ENCODE measurements at places on chromosomes 12 and 14.
A peak's percentile ranks its signal among the peaks of the same experiment; 100 is the strongest.

DNA sequence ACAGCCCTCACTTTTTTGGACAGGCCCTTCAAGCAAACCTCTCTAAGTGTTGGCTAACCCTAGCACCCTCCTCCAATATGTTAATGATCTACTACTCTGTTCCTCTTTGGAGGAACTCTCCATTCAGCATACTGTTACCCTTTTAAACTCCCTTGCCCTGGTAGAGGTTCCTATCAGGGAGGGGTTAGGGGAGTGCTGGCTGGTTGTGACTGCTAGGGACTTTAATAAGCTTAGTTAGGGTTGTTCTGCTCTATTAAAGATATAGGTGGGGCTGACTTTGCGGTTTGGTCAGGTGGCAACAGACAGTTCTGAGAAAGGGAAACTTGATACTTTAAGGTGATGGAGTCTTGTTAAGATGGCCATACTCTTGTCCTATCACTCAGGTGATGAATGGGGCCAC is 301.5 kb upstream of the FBXO33 start:
- H3K4me3 ChIP-seq: no peak overlapping the region
- H3K27ac ChIP-seq: no peak overlapping the region
- no peaks in the 10 kb centered on the region for H3K4me1 ChIP-seq

DNA sequence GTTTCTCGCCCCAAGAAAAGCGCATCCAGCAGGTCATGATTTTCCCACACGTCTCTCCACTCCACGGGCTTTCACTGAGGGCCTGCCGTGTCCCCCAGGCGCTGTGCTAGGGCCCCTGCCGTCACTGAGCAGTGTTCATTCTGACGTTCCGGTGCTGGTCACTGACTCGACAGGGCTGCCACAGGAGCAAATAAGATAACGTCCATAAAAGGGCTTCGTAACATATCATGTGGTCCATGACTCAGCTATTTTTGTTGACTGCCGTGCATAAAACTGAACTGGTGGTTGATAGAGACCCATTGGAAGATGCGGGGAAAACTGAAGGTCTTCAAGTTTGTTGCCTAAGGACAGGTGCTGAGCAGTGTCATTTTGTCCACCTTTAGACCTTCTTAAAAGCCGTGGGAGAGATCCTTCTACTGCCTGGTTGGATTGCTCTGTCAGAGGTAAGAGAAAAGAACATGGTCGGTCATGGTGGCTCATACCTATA is 46.3 kb downstream of the ADGRD1 start:
- H3K27me3 ChIP-seq: no peaks in the 10 kb centered on the region
- H3K36me3 ChIP-seq: no peaks in the 10 kb centered on the region
- H3K4me1 ChIP-seq: no peaks in the 10 kb centered on the region
- H3K4me3 ChIP-seq: no peak overlapping the region

GRCh38 chr12:53738406-53739213 is 11.4 kb upstream of the CALCOCO1 start:
- no peaks in the 10 kb centered on the region for H3K4me1 ChIP-seq
- H3K4me3 ChIP-seq: no peak overlapping the region
- no peaks in the 10 kb centered on the region for H3K36me3 ChIP-seq
- H3K27ac ChIP-seq: no peak overlapping the region
- DNase-seq: no peak
- no peaks in the 10 kb centered on the region for H3K27me3 ChIP-seq

GRCh38 chr14:76810953-76811400 is 1.7 kb downstream of the ANGEL1 start:
- no peaks in the 10 kb centered on the region for H3K4me1 ChIP-seq
- DNase-seq: no peak
- H3K4me3 ChIP-seq: peak overlapping the region; percentile 9
- no peaks in the 10 kb centered on the region for H3K27me3 ChIP-seq

- no peak overlapping the region for H3K4me3 ChIP-seq
- H3K27me3 ChIP-seq: no peaks in the 10 kb centered on the region
- no peak for DNase-seq
Observed at GRCh38 chr12:88556213-88556774, 24.0 kb downstream of the KITLG start.

DNA sequence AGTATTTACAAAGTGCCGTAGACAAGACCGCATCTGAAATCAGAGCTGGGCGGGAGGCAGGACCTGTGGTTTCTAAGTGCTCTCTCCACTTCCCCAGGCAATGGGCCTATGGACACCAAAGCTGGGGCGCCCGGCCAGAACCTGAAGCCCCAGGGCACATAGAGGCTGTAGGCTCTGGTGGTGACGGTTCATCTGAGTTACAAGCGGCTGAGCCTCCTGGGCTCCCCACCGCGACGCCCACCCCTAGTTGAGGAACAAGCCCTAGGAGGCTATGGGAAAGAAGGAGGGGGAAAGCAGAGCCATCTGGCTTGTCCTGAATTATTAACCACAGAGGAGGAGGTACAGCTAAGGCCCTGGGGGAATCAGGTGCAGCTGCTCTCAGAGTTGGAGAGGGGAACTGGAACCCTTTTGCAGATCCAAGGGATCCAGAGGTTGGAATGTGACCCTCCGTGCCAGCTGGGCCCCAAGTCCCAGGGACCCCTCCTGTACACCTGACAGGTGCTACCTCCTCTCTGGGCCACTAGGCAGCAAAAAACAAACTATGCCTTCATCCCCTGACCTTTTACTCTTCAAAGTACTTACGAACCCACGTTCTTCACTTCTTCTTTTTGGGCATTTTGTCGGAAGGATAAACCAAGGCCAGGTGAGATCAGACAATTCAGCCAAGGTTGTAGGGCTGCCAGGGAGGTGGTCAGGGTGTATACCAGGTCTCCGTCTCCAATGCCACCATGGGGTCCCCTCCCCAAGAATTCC is 77.2 kb downstream of the ARL6IP4 start:
- no peak overlapping the region for H3K27ac ChIP-seq
- H3K27me3 ChIP-seq: no peaks in the 10 kb centered on the region
- H3K4me1 ChIP-seq: peaks cover 3% of the 10 kb centered on the region
- peak; percentile 55 for DNase-seq
- H3K4me3 ChIP-seq: no peak overlapping the region
- H3K36me3 ChIP-seq: no peaks in the 10 kb centered on the region

DNA sequence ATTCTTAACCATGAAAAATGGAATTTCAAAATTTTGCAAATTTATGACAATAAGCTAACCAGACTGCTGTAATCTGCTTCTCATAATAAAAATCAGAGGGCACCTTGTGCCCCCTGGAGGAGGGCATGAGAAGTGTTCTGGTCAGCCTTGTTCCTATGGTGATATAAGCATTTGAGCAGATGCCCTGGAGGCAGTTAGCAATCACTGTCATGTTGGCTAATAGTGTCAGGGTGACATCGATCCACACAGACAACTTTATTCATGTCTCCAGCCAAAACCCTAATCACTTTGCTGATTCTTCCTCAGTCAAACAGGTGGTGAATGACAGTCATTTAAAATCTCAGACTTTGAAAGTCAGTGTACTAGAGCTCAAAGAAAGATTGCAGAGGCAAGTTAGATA is 943.0 kb downstream of the GALC start:
- no peak overlapping the region for H3K27ac ChIP-seq
- no peak for DNase-seq
- H3K4me3 ChIP-seq: no peak overlapping the region
- no peaks in the 10 kb centered on the region for H3K36me3 ChIP-seq

- no peak overlapping the region for H3K27ac ChIP-seq
- no peak for DNase-seq
- H3K4me3 ChIP-seq: no peak overlapping the region
Observed at GRCh38 chr14:105192866-105193731, 12.0 kb upstream of the NUDT14 start.

DNA sequence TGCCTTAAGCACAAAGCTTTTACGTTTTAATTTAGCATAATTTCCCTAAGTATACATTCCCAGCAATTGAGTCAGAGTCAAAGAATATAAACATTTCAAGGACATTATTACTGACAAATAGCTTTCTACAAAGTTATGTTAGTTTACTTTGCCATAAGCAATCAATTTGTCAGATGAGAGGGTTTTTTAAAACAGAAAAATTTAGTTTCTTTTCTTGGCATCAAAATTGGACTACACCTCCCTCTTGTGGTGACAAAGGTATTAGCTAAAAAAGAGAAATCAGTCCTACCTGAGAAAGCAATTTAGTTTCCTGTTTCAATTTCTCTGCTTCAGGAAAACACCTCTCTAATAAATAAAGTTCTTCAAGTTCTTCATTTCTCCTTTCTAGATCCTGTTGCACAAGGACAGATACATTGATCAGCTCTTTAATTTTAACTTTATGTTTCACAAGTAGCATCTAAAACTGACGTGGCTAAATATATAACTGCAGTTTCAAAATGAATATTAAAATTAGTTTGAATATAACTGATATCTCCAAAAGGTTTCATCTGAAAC is 39.9 kb downstream of the DNAI7 start:
- H3K27ac ChIP-seq: no peak overlapping the region
- no peaks in the 10 kb centered on the region for H3K27me3 ChIP-seq
- H3K4me1 ChIP-seq: no peaks in the 10 kb centered on the region
- H3K36me3 ChIP-seq: no peaks in the 10 kb centered on the region

DNA sequence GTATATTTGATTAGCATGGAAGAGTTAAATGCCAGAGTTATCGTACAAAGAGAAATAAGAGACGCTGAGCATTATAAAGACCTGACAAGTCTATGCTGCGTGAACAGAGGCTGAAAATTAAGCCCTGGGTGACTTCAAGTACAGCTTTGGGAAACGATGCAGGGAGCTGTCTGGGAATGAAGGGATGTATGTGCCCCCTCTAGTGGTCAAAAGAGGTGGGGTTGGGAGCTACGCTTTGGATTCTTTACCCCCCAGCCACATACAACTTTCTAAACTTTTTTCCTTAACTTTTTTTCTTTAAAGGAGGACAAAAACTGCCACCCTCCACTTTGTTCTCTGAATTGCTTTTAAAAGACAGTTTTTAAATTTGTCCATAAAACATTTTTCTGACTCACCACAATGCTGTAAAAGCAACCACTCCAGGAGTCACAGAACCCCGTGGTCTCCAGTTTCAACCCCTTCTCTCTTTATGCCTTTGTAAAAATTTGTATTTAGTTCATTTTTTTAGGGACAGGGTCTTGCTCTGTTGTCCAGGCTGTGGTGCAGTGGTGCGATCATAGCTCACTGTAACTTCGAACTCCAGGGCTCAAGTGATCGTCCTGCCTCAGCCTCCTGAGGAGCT is 59.4 kb downstream of the ZNF664 start:
- no peaks in the 10 kb centered on the region for H3K36me3 ChIP-seq
- H3K27me3 ChIP-seq: no peaks in the 10 kb centered on the region
- no peaks in the 10 kb centered on the region for H3K4me1 ChIP-seq
- H3K4me3 ChIP-seq: no peak overlapping the region

DNA sequence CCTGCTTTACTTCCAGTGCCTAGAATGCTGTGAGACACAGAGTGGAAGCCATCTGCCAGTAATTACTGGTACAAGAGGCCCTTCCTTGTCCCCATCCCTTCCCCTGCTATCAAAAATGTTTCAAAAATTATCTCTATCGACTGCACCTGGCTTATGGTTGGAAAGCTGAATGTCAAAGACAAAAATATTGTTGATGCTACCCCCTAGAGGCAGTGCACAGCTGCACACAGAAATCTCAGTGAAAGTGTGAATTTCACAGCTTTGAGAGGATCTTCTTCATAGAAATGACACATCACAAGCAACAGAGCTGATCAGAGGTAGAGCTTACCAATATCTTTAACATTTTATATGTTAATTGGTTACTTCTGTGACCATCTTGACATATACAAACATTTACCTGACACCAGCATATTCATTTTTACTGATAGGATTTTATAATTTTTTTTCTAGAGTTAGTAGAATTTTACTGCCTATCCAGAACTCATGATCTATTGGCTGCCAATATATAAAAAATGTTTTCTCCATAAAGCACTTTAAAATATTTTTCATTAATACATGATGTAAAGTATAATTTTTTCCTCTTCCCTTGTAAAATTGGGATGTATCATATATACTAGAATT is 138.0 kb downstream of the AACS start:
- no peak overlapping the region for H3K27ac ChIP-seq
- no peaks in the 10 kb centered on the region for H3K4me1 ChIP-seq
- no peak for DNase-seq
- no peaks in the 10 kb centered on the region for H3K27me3 ChIP-seq
- H3K4me3 ChIP-seq: no peak overlapping the region

DNA sequence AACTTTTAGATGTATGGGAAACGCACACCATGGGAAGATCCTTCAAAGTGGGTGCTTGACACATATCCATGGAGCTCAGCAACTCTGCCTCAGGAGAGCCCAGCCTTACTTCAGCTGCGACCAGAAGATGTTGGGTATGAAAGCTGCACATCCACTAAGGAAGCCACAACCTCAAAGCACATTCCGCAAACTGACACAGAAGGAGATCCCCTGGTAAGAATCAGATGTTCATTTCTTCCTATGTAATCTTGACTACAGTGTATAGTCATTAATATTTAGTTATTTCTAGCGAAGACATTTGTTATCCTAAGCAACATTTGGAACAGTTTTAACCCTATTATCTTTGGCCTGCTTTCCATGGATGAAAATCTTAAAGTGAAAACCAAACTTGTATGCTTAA is 374.2 kb downstream of the NAV3 start:
- H3K4me3 ChIP-seq: no peak overlapping the region
- no peak overlapping the region for H3K27ac ChIP-seq
- no peaks in the 10 kb centered on the region for H3K4me1 ChIP-seq
- no peaks in the 10 kb centered on the region for H3K36me3 ChIP-seq

- no peaks in the 10 kb centered on the region for H3K4me1 ChIP-seq
- H3K27ac ChIP-seq: no peak overlapping the region
- H3K36me3 ChIP-seq: no peaks in the 10 kb centered on the region
- H3K27me3 ChIP-seq: no peaks in the 10 kb centered on the region
- peak; percentile 60 for DNase-seq
Observed at GRCh38 chr14:76352639-76353281, 23.2 kb upstream of the ESRRB start.

DNA sequence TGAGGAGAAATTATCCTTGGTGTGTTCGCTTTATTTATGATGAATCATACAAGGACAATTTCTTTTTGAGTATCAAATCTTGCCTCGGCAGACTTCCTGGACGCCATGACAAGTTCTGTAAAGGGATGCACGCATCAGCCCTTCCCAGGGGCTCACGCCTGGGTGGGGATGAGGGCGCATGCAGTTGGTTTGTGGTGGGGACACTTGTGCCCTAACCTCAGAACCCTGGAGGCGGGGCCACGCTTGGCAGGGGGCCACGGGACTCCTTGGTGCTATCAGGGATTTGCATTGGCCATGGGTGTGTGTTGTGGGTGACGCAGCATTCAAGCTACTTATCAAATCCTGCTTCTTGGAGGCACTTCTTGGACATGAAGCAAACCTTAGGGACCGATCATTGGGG is 143.8 kb upstream of the RTL1 start:
- no peak overlapping the region for H3K27ac ChIP-seq
- DNase-seq: no peak
- no peak overlapping the region for H3K4me3 ChIP-seq
- no peaks in the 10 kb centered on the region for H3K4me1 ChIP-seq

DNA sequence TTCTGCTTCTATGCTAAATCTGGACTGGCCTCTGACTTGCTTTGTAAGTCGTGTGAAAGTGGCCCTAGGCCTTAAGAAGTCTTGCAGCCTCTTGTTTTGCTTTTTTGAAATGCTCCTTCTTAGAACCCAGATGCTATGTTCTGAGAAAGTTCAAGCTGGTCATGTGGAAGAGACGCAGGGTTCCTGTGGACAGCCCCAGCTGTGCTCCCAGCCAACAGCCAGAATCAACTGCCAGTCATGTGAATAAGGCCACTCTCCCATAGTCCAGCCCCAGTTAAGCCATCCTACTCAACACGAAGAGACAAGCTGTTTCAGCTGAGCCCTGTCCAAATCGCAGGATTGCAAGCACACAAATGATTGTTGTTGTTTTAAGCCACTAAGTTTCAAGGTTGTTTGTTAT is 37.3 kb upstream of the TBPL2 start:
- H3K4me3 ChIP-seq: no peak overlapping the region
- no peaks in the 10 kb centered on the region for H3K36me3 ChIP-seq
- H3K27ac ChIP-seq: no peak overlapping the region
- H3K4me1 ChIP-seq: no peaks in the 10 kb centered on the region
- no peak for DNase-seq

- H3K27ac ChIP-seq: no peak overlapping the region
- no peaks in the 10 kb centered on the region for H3K36me3 ChIP-seq
- no peak for DNase-seq
- no peak overlapping the region for H3K4me3 ChIP-seq
Observed at GRCh38 chr14:68463705-68464374, 329.0 kb downstream of the ZFP36L1 start.

Measured in aorta (tissue), 5 donors.